ENCODE measurements at places on chromosomes 11 and 22. TPM values are rescaled to one million over a fixed set of nuclear protein-coding genes. Genes with fewer than 3 reads are reported as not detected.

OR10G7 gene
- not detected for total RNA-seq

CST6 gene
- 0.23 TPM for total RNA-seq

FGF3 gene
- not detected for total RNA-seq

HBB gene
- 0.72 TPM for total RNA-seq

HTR3B gene
- total RNA-seq: not detected

SCUBE2 gene
- total RNA-seq: 2.8 TPM

NOL12 gene
- total RNA-seq: 32.7 TPM

CECR2 gene
- 3.6 TPM for total RNA-seq
